Osteoblast (primary cell): ENCODE measurements at places on chromosomes 11 and 22.
A peak's percentile ranks its signal among the peaks of the same experiment; 100 is the strongest.

DNA sequence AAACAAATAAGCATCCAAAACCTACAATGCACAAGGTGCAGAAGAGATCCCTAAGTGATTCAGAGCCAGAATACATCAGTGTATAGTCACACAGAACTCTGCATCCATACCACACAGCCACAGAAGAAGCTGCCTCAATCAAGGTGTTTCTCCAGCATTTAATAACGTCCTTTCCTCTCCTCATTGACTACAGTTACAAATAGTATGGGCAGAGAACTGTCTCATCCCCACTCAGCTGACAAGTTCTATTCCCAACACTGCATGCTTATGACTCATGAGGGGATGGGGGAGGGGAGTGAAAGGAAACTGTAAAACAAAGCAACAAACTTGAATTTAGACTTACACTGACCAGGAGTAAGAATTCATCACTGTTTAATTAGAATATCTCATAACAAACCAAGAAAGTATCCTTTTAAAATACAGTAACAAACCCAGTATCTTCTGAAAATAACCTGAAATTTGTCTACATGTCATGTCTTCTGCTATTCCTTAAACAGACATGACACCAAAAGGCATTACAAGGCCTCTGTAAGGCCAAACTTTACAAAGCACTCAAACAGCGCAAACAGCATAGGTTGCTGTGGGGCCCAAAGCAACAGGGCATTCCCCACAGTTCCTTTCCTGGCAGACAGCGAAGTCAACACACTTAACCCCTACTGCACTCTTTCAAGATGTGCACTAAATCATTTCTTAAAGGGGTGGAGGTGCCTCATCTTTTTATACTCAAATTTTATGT is 29.3 kb downstream of the CELF1 start:
- peak; percentile 87 for DNase-seq

DNA sequence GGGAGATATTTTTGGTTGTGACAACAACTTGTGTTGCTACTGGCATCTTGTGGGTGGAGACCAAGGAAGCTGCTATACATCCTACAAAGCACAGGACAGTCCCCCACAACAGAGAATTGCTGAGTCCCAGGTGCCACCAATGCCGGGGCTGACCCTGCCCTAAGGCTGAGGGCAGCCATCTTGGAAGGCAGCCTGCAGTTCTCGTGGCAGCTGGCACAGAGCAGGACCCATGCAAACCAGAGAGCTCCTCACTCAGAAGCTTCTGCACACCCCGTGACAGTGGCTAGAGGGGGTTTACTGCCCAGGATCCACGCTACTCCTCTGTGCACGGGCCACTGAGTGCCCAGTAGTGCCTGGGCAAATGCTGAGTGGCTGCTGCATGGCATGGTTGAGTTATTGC is 143.4 kb downstream of the CTTN start:
- DNase-seq, result peak; percentile 65

DNA sequence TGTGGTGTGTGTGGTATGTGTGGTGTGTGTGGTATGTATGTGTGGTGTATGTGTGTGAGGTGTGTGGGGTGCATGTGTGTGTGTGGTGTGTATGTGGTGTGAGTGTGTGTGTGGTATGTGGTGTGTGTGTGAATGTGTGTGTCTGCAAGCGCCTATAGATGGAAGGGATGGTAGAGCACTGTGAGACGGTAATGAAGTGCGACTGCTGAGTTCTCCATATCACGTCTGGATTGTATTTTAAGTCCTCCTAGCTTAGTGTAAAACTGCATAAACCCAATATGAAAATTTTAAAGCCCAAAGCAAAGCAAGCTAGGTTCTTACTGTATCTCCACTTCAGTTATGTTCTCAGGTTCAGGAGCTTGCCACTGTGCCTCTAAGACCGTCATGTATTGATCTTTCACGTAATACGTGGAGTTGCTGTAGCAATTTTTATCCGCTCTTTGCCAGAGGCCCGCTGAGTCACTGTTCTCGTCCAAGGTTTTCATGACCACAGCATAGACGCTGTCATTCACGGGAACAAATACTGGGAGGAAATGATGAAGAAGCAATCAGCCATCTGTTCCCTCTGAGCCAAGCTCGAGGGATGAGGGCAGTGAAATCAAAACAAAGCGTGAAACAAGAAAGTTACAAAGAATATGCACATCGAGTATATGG is 5.5 kb downstream of the PLET1 start:
- no peak for DNase-seq

GRCh38 chr11:82857145-82857544 is 43.1 kb downstream of the PRCP start:
- no peak for DNase-seq

DNA sequence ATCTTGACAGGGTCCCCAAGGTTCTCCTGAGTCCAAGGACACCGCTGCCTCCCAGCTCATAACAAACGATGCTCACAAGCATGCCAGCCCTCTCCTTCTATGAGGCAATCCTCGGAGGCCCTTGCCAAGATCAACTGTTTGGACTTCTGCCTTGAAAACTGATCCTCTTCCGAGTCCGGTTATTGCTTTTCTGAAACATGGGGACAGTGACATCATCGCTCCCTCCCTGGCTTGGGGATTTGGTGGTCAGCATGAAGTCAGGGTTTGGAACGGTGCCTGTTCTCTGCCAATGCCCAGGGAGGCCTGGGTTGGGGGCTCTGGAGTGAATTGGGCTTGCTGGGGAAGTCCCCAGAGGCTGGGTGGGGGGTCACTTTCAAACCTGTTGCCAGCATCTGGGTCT is 149.3 kb downstream of the FBXO7 start:
- peak; percentile 95 for DNase-seq

DNA sequence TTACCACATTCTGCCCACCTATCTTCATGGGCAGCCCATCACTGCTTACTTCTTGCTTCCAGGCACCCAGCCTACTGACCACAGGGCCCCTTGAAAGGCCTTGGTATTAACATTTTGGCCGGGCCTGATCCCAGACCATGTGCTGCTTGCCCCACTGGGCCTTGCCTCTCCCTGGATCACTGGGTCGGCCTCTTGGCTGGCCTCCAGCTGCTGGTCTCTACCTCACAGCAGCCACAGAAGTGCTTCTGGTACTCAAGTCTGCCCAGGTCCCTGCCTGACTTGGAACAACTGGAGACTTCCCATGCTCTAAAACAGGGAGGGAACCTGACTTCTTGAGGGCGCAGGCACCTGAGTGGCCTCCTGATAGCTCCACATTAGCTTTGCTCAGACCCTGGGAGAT is 63.6 kb downstream of the THAP12 start:
- peak; percentile 25 for DNase-seq

- DNase-seq, result no peak
These were observed 303.0 kb downstream of the CADM1 start for GRCh38 chr11:115201111-115201792.

DNA sequence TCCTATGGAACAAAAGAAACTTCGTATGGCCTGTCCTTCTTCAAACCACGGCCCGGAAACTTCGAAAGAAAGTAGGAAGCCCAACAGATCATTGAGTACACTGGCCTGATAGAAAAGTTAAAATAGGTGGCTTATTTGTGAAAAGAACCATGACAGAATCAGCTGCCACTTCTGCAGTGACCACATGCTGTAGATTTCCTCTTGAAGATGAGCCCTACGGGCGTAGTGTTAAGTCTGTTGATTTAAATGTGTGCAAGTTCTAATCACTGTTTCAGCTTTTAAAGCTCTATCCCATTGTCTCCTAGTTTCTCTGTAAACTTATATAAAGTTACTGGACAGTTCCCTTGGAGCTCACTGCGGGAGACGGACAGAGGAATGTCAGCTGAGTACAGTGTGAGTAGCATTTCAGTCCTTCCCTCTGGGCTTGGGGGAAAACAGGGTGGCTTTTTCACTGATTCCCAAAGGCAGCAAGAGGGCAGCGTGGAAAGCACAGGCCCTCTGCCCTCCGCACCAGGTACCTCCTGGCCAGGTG is 17.8 kb downstream of the SAMM50 start:
- no peak for DNase-seq

- DNase-seq, result no peak
These were observed 109.4 kb downstream of the RCN1 start for GRCh38 chr11:32200136-32200847.

GRCh38 chr22:29121124-29121523 is 48.3 kb downstream of the KREMEN1 start:
- DNase-seq, result no peak

GRCh38 chr11:126333142-126333541 is 22.3 kb upstream of the ST3GAL4 start:
- no peak for DNase-seq

DNA sequence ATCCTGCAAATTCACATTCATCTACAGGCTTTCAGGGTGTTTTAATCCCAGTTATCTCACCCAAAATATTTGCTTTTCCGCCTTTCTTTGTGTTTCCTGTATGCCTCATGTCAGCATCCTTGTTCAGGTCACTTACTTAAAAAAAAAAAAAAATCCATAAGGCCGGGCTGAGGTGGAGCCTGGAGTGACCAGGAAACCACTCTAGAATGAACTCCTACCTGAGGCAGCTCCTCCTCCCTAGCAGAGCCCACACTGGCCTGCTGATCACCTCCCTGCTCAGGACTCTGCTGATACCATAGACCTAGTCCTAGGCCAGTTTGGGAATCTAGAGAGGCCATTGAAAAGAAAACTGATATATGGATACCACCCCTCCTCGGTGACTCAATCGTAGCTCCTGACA is 8.7 kb upstream of the DGAT2 start:
- no peak for DNase-seq

DNA sequence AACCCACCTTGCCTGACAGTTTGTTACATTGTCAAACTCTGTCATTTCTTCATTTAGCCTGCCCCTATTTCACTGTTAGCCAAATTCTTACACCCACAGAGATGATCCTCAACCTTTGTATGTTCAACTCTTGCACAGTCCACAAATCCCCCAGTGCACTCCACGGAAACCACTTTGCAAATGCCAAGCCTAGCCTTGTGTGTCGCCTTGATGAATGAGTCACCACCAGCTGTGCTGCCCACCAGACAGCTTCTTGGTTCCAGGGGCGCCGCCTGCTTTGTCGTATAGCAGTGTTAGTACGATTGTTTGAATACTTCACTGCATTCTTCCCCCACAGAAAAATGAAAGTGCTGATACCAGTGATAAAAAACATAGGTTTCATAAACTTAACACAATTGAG is 686.3 kb downstream of the NTM start:
- no peak for DNase-seq

DNA sequence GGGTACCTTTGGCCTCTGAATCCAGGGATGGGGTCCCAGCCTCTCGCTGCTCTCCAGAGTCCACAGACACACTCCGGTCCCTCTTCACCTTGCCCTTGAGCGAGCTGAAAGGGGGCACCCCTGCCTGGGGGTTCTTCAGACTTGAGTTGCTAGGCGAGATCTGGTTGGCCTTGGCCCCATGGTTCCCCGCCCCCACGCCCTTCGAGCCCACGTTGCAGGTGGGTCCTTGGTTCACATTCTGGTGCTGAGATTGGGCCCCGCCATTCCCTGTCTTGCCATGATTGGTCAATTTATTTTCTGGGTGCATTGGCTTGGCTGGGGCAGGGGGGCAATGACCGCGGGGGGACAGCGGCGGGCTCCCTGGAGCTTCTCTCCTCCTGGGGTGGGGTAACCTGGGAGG is 17.5 kb downstream of the BCL9L start:
- DNase-seq, result peak; percentile 29

- peak; percentile 66 for DNase-seq
These were observed 13.5 kb downstream of the MYEOV start for GRCh38 chr11:69307421-69307820.

GRCh38 chr11:127816962-127817361 is 770.4 kb downstream of the ETS1 start:
- no peak for DNase-seq

DNA sequence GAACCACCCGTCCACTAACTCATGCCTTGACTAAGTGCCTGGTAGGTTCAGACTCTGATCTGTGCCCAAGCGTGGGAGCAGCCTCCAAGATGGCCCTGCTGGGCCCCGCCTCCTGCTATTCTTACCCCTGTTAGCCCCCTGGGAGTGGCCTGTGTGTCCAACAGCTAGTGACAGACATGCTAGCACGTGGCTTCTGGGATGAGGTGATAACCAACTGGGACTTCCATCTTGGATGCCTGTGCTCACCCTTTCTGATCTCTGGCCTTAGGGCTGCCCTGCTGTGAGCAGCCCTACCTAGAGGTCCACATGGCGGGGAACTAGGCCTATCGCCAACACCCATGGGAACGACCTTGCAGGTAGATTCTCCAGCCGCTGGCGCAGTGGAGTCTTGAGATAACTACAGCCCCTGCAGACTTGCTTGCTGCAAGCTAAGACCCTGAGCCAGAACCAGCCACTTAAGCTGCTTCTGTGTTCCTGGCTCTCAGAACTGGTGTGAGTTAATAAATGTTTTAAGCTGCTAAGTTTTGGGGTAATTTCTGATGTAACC is 2.7 kb downstream of the MRPL21 start:
- DNase-seq, result no peak

GRCh38 chr11:8603696-8604077 is 9.7 kb upstream of the STK33 start:
- DNase-seq, result no peak

- DNase-seq, result no peak
These were observed 33.2 kb downstream of the PAK1 start for GRCh38 chr11:77440678-77441077.

GRCh38 chr11:107757661-107758060 is 45.8 kb upstream of the SLN start:
- DNase-seq, result no peak

DNA sequence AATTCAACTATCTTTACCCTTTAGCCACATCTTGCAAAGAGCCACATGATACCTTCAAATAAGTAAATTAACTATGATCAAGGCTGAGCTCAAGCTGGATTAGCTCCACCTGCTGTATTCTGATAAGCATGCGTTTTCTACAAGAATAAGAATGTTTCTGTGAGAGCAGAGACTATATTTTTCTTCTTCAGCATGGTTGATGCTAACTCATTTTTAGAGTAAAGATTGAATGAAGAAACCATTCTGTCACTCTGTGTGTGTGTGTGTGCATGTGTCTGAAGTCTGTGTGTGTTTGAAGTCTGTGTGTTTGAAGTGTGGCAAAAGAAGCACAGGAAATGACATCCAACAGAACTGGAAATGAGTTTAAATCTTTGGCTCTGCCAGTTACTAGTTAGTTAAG is 12.0 kb upstream of the LAYN start:
- DNase-seq, result no peak

- DNase-seq, result peak; percentile 41
These were observed 128.5 kb downstream of the CEP164 start for GRCh38 chr11:117456027-117456720.

GRCh38 chr11:133929401-133930052 is 27.2 kb downstream of the IGSF9B start:
- peak; percentile 80 for DNase-seq

DNA sequence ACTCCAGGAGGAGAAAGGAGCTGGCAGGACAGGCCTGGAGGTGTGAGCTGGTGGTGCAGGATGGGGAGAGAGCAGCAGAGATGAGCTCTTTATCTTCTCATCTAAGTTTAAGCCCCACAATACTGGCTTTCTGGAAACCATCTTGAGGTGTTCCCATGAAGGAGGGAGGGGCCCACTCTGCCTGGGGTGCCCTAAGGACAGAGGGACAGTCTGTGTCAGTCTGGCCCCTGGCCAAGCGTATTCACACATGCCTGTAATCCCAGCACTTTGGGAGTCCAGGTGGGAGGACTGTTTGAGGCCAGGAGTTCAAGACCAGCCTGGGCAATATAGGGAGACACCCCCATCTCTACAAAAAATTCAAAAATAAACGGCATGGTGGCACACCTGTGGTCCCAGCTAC is 8.9 kb downstream of the SERHL2 start:
- peak; percentile 26 for DNase-seq
